ENCODE measurements at places on chromosomes 1 and 21.

- DNase-seq = no peak
Observed at GRCh38 chr1:174971902-174972301, 27.8 kb upstream of the CACYBP start.

GRCh38 chr21:41865002-41865777 lies 14.0 kb downstream of the PRDM15 start:
- no peak for DNase-seq

DNA sequence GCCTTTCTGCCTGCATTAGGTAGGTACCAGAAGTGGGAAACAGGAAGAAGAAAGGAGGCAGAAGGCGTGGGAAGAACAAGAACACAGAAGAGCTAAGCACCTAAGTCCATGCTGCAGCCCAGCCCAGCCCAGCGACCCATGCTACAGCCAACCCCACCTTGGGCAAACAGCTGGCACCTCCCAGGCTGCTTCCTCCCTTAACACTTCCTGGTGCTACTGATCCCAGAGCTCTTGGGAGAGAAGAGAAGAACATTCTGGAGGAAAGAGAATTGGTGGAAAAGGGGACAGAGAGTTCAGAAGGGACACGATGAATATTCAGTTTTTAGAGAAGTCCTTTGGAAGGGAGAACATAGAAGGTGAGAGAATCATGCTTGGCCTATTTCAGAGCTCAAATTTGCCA lies 28.5 kb downstream of the PLEKHA6 start:
- DNase-seq = no peak

DNA sequence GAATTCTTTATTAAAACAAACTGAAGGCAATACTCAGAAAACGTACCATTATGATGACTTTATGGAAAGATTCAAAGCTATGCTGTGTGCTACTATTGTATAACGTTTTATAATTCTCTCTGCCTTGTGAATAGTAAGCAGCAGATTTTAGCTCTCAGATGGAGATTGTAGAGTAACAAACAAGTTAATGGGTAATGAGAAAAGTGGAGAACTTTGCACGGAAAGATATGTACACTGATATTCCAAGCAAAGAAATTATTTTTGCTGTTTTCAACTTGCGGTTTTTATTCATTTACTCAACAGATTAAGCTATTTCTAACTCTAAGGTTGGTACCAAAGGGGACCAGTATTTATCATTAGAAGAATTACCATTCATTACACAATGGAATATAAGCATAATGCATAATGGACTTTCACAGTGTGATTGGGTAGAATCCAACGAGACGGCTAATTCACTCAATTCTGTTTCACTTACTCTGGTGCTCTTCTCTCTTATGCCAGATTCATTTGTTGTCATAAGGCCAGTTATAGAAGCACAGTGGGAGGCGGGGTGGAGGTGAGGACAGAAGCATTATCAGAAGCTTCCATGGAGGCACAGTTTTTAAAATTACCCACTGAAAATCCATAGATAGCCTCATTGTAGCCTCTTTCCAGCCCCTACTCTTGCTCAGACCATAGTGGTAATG lies 38.6 kb downstream of the ATP1B1 start:
- DNase-seq = no peak

- no peak for DNase-seq
Observed at GRCh38 chr1:183167676-183168075, 18.4 kb upstream of the LAMC2 start.

DNA sequence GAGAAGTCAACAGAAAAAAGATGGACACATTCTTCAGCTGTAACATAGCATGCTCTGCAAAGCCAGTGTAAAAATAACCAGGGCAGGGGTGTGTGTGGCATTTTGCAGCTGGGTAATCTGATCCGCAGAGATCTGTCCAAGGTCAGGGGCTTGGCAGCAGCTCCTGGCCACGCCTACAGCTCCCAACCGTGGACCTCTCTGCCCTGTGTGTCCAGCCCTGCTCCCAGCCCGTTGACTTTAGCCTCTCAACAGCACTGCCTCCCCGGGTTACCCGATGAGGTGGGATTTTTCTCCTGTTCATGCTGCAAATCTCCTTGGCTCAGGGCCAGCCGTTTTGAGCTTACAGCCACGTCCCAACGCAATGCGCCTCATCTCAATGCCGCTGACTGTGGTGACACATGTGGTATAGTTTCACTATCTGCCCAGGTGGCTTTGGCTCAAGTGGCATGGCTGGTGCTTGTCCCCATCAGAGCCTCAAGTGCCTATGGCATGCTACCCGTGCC lies 68.1 kb downstream of the VWA5B1 start:
- no peak for DNase-seq

DNA sequence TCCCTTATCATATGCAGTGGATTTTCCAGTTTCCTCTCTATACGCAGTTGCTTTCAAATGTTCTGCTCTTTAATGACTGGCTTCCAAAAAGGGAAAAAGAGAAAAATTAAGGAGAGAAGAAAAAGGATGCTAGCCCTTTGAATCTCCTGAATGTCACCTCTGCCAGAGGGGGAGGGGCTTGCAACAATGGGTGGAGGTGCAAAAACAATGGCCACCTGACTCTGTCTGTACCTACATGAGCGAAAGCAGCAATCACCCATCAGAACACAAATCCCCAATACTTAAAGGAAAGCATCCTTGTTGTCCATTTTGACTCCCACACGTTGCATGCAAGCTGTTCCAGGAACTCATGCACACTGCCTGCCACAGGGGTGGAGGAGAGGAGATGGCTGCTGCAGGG lies 61.2 kb downstream of the CCDC30 start:
- DNase-seq = no peak

DNA sequence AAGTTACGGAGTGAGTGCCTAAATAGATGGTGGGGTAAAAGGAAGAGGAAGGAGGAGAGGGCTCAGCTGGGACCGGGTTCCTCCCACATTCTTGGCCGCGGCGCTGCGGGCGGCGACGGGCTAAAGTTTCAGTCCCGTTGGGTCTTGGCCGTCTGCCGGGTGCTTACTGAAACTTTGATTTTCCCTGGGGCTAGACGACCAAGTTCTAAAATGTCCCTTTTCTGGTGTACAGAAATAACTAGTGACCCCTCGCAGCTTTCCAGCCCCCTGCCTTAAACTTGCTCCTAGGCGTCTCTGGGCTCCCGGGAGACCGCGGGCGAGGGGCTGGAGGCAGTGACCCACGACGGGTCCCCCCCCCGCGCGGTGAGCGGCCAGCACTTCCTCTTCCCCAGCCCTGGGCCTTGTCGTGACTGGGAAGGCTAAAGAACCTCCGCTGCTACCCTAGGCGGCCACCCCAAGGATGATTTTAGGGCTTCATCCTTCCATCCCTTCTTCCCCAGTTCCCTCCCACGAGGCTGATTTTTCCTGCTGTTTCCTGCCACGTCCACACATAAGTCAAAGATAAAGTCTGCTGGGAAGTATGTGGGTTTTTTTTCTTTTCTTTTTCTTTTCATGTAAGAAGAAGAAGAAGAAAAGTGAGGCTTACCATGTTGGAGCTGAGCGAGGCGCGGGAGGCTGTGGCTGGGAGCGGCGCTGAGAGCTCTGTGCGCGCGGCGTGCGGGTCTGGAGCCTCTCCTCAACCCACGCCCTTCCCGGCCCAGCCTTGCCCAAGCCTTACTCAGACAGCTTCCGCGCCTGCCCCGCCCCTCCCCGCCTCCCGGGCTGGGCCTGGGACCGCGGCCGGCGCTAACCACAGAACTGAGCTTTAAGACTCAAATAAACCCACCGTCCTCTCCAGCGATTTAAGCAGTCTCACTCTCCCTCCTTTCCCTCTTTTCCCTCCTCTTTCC lies at the start of gene S100A11:
TSS of gene S100A11 (minus strand) at position 738 of the 950 bp plus-strand sequence. CDS start at position 649, 89 bp downstream.
- DNase-seq = no peak

- DNase-seq = no peak
Observed at GRCh38 chr1:6545276-6546112, 8.8 kb downstream of the NOL9 start.

DNA sequence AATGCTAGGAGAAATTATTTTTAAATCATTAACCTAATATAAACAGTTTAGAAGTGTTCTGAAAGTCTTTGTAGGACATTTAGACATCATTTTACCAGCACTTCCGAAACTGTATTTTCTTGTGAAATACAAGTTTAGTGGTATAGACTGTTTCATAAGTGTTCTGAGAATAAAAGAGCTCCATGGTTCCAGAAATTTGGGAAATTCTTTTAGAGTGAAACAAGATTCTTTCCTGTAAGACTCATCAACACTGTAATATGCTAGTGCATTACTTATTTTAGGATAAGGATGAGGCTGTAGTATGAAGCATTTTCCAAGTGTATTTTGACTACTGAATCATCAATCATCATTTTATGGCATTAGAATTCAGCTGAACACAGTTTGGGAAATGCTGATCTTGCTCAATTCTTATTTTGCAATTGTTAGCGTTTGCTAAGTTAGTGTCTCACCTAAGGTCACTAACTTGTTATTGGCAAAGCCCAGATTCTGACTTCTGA lies 73.4 kb downstream of the CEP350 start:
- DNase-seq = no peak

GRCh38 chr1:190615818-190616217 lies 138.2 kb upstream of the BRINP3 start:
- DNase-seq = no peak

DNA sequence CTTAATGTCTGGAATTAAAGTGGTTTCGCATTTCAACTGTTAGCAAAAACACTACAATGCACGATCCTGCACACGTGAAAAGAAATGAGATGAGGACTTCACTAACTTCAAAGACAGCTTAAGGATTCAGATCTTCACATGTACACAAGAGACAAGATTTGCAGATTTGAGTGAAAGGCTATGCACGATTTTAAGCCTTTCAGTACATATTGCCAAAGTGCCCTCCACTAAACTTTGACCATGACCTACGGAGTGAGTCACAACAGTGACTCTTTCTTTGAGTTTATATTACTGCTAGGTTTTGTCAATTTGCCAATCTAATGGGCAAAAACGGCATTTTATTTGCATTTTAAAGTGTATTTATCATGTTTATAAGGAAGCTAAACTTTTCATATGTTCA lies 41.2 kb upstream of the CR1L start:
- DNase-seq = no peak

- no peak for DNase-seq
Observed at GRCh38 chr1:158095737-158096335, 84.9 kb upstream of the CD1D start.

- DNase-seq = no peak
Observed at GRCh38 chr21:34590520-34590919, 24.4 kb downstream of the RCAN1 start.

- DNase-seq = no peak
Observed at GRCh38 chr1:234722904-234723720, 113.1 kb upstream of the IRF2BP2 start.

DNA sequence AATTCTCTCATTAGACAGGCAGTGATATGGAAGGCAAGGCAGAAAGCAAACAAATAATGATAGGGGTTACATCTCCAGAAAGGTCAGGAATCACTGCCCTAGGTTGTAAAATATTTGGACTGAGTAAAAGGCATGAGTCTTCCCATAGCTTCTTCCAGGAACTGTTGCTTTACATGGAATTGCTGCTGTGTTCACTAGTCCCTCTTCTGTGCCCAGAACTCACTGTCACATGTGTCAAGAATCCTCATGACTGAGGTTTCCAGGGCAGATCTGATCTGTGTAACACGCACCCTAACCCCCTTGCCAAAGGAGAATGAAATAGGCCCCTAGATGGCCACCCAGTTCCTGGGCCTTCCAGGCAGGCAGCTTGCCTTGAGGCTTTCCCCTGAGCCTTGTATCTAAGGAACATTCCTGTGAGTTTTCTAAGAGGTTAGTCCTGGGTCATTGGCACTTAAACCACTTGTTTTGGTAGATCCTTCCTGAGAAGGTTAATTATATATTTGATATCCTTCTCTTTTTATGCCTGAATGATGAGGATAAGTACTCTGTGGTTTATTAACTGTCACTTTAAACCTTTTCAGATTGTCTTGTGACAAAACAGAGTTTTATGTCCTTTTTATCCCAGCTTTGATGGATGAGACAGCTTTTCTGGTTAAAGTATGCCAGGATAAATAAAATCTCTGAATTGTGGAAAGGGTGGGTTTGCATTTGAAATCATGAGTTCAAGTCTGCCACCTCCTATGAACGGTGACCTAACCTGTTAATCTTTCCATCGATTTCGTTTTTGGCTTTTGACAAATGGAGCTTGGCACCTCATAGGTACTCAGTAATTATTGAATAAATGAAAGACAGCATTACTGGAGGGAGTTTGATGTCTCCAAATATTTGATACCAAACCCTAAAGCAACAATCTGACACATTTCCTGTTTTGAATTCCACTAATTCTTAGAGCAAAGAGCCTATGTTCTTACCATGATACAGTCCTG lies 163.3 kb downstream of the DHRS3 start:
- no peak for DNase-seq

DNA sequence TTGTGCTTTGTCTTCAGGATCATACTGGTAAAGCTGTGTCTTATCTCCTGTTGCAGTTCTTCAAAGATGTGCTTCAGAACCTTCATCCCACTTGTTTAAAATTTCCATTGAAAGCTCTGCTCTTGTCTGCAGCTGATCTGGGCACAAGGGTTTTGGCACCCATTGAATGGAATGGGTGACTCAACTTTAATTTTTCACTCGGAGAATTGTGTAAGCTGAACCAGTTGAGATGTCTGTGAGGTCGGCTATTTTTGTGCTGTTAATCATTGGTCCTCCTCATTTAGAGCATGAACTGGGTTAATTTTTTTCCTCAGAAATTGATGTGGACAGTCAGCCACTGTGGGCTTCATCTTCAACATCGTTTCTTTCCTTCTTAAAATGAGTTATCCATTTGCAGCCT lies 252.1 kb downstream of the TM2D1 start:
- no peak for DNase-seq

GRCh38 chr1:32705516-32705915 lies 2.9 kb upstream of the SYNC start:
- DNase-seq = no peak

DNA sequence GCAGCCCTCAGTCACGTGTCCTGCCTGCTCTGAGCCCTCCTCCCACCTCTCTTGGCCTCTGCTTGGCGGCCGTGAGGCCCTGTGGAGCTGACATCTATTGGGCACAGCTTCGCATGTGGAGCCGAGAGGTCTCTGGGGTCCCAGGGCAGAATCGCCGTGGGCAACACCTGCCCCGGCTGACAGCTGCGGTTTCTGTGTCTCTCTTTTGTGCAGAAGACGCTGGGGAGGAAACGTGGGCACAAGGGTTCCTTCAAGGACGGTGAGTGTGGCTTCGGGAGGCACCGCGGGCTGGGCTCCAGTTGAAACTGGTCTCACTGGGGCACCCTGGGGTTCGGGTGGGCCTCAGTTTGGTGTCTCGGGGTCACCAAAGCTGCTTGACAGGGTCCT lies 11.5 kb downstream of the ARHGEF16 start:
- no peak for DNase-seq

All from stimulated activated CD8-positive, alpha-beta memory T cell treated with anti-CD3 and anti-CD28 coated beads, Interleukin-4, amount 100 ng/mL, for 4 hours (primary cell).